ENCODE measurements at places on chromosomes 5 and 9. TPM values are rescaled to one million over a fixed set of nuclear protein-coding genes. Genes with fewer than 3 reads are reported as not detected.

DNA sequence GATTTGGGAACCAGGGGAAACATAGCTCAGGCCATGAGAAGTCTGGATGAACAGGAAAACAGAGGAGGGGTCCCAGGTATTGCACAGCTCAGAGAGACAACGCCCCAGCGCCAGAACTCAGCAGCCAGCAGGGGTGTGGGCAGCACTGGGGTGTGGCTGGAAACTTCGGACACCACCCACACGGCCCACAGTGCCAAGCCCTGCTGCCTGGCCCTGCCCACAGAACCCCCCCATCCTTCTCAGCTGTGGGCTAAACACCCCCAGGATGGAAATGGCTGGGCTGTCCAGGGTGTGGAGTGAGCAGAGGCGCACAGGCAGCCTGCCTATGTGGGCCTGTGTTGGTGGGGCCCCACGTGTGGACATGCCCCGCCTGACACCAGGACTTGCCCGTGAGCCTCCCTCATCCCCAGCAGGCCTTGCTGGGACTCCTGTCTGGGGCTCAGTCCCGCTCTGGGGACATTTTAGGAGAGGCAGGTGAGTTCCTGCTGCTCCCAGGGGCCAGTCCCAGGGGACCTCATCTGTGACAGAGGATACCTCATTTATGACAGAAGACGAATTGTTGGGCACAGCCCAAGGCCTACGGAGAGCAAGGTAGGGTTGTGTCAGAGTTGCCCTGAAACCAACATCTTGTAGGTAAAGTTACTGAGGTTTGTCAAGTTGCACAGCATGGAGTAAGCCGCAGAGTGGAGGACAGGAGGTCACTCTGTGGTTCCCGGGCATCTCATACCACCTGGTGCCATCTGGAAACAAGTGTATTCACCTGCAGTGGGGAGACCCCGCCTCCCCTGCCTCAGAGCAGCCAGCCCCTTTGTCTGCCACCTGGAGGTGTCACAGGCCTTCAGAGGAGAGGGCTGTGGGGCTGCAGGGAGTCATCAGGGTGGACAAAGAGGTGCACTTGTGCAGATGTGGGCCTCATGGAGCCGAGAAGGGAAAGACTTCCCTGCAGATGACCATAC, 183.2 kb downstream of the AUH start:
- no peak for DNase-seq

Gene TTC23L
- 0.79 TPM for total RNA-seq

- DNase-seq: no peak
Measured at GRCh38 chr5:146995878-146996277, 117.3 kb upstream of the PPP2R2B start.

- no peak for DNase-seq
Measured at GRCh38 chr9:136829412-136829811, 12.9 kb upstream of the AJM1 start.

GRCh38 chr9:97559111-97559514, 57.6 kb downstream of the TMOD1 start:
- DNase-seq: no peak

DNA sequence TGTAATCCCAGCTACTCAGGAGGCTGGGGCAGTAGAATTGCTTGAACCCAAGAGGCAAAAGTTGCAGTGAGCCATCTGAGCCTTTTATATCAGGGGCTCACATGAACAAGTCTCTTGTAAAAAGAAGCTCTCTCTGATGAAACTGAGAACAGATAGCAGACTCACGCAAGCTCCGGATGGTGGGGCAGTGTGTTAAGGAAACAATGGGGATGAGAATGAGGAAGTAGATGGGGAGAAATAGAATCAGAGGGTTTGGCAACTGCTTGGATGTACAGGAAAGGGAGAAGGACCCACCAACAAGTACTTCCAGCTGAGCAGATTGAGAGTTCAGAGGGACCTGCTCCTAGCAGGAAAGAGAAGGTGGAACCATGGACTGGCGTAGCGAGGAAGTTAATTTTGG, 18.6 kb downstream of the TMEM252 start:
- DNase-seq: no peak

DNA sequence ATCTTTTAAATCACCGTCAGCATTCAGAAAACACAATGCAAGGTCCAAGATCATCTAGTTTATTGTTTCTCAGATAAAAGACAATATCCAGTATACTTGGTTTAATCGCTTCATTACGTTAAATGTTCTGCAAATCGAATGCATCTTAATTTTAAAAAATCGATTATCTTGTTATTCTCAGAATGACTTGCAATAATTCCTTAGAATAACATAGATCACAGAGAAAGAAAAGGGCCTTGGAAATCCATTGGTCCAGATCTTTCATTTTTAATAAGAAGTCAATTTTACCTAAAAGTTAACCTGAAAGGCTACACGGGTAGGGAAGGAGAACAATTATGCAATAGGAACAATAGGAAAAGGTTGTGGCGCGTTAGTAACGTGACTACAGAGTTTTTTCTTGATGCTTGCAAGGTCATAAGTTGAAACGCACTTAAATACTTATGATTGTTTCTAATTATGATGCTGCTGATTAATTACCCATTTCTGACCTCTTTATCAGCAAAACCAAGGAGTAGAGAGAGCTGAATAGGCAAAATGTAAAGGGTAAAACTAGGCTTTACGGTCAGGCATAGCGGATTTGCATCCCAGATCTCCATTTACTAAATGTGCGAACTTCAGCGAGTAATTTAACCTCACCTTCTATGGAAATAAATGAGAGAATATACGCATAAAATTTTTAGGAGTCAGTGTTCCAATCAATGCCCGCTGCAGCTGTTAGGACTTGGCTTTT, 769 bp upstream of the LYRM7 start:
- DNase-seq: no peak

- DNase-seq: peak; percentile 74
Measured at GRCh38 chr9:90107040-90107725, 502.4 kb downstream of the GADD45G start.

DNA sequence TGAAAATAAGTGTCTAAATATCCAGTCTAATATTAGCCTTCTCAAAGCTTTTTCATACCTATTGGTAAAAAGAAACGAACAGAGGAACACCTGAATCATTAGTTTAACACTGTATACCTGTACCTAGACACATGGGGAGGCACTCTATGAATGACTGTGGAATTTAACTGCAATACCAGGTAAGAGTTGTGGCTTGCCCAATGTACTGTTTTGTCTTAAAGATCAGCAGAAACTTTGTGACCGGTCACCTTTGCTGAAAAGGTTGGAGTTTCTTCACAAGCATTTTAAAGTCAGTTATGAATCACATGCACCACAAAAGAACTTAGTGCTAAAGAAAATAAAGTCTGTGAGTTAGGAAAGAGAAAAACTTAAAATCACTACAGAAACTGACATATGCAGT, 2.4 kb downstream of the PGGT1B start:
- DNase-seq: no peak

- peak; percentile 100 for DNase-seq
Measured at GRCh38 chr9:128276008-128276573, at the start of gene SWI5. Gene SWI5, plus strand, starts transcription at chr9:128276276.

Gene CACFD1
- total RNA-seq: 4.3 TPM

Gene TMC1
- total RNA-seq: 0.69 TPM

- DNase-seq: no peak
Measured at GRCh38 chr5:1945606-1946005, 62.9 kb upstream of the IRX4 start.

GRCh38 chr9:96417051-96417586, 1.1 kb downstream of the ZNF367 start:
- peak; percentile 58 for DNase-seq

Gene PIGO
- total RNA-seq: 10.0 TPM

GRCh38 chr5:9817819-9818218, 187.7 kb upstream of the TAS2R1 start:
- DNase-seq: no peak

Gene LCP2
- 10.2 TPM for total RNA-seq
